Osteoblast (primary cell): ENCODE measurements at places on chromosomes 3 and 15. TPM values are rescaled to one million over a fixed set of nuclear protein-coding genes. Genes with fewer than 3 reads are reported as not detected.

Gene PRR23B
- not detected in 2 replicates for total RNA-seq

DNA sequence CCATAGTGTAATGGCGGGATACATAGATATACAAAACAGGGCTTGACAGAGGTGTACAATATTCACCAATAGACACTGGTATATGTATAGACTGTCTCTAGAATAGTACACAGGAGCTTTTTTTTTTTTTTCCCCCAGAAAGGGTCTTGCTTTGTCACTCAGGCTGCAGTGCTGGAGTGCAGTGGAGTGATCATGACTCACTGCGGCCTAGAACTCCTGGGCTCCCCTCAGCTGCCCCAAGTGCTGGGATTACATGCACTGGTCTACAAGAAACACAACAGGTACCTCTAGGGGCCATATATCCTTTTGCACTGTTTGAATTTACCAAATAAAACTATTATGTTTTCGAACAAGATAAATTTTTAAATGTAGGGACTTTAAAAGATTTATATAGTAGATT, 12.3 kb downstream of the RHOA start:
- DNase-seq, result no peak

DNA sequence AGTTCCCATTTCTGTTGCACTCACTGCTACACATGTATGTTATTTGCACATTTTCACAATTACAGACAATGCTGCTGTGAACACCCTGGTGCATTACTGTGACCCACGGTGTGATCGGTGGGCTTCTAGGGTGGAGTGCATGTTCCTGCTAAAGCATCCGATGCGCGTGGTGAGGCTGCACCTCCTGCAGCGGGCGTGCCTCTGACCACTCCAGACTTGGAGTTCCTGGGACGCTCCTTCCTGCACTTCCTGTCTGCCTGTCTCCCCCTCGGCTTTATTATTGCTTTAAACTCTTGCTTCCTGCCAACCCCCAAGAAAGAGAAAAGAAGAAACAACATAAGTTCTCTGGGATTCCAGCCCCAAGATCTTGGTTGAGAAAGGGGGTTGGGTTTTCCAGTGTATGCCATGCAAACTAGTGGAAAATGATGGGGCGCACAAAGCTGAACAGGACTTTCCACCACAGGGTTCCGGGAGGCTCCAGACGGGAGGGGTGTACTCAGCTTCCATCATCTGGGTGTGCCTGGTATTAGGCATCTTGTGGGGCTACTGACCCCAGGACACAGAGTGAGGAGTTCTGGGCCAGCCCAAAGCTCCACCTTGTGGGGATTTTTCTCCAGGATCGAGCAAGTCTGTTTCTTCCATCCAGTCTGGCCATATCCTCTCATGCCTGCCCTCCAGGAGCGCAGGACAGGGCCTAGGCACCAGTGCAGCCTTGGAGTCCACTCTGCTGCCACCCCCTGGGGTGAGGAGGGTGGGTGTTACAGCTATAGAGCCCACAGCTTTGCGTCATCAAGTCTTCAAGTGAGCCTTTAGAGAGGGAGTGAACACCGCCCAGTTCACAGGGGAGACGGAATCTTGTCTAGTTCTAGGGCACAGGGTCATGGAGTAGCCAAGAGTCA, 11.2 kb downstream of the RPL32 start:
- DNase-seq, result no peak

DNA sequence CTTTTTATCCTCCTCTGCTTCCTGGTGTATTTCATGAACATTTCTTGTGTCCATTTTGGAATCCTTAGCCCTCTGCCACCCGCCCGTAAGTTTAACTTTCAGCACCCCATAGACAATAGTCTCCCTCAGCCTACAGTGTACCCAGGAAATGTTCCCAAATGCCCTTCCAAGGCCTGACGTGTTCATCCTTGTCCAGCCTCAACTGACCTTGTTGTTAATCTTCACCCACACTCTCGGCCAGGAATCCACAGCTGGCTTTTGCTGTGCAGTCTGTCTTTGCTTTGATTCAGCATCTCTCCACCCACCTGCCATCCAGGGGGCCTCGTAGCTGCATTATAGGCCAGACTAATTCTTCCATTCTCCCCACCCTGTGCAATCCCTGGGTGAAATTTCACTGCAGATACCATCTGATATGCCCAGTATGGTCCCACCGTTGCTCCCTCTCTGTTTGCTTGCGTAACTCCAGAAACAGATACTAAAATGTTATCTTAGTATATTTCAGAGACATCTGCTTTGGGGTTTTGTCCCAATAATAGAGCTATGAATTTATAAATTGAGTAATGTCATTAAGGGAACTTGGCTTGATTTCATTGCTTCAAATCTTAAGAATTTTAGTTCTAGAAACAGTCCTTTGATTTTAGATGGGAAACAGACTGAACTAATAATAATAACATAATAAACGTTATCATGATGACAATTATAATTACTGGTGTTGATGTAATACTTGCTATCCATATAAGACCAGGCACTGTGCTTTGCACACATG, 16.6 kb downstream of the GUCA1C start:
- no peak for DNase-seq

DNA sequence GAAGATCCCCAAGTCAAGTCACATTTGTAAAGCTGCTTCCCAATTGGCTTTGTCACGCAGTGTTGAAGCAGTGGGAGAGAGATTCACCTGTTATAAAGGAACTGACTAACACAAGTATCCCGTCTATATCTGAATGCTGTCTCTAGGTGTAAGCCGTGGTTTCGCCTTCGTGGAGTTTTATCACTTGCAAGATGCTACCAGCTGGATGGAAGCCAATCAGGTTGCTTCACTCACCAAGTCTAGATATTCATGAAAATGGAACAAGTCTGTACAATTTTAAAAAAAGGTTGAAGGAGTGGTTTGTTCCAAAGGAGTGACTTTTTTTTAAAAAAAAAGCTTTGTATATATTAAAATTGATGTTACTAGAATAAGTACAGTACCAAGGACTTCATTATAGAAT, 11.7 kb downstream of the RBM5 start:
- DNase-seq, result no peak

DNA sequence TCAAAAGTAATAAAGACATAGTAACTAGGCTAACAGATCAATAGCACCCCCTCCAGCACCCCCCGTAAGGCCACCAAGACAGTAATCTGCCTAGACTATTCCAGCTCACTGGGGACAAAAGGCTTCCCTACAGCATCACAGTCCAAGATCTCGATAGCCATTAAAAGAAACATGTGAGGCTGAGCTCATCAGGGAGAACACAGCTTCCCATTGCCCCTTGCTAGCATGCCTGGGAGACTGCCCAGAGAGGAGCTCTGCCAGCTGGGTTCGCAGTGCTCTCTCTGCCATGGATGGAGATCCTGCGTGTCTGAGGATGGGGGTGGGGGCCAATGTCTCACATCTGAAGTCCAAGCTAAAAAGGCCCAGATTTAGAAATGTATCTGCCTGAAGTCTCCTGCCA, 17.8 kb downstream of the LRIG1 start:
- peak; percentile 92 for DNase-seq

DNA sequence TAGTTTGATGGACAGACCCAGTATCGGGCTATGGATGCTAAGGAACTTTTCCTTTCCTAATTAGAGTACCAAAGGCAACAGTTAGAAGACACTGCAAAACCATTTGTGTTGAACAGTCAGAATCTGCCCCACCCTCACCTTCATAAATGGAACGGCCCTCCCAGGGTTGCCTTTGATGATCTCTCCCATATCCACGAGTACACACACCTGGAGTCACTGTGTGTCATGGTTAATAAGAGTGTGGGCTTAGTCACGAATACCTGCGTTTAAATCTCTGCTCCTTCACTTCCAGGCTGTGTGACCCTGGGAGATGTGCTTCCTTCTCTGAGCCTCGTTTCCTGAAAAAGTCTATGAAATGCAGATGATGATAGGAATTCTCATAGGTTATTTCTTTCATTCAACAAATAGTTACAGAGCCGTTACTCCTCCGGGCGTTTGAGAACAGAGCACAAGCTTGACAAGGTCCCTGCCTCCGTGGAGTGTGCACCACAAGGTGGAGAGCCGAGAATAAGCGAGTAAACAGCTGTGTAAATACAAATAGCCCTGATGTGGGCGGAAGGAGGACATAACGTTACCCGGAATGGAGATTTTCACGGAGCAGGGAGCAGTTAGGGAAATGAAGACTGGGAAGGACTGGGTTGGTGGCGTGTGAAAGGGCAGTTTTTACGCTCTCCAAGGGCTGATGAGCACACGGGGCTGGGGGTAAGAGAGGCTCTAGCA, 6.7 kb downstream of the SLC51A start:
- no peak for DNase-seq

GRCh38 chr3:58962816-58963215, 87.0 kb downstream of the CFAP20DC start:
- DNase-seq, result no peak

DNA sequence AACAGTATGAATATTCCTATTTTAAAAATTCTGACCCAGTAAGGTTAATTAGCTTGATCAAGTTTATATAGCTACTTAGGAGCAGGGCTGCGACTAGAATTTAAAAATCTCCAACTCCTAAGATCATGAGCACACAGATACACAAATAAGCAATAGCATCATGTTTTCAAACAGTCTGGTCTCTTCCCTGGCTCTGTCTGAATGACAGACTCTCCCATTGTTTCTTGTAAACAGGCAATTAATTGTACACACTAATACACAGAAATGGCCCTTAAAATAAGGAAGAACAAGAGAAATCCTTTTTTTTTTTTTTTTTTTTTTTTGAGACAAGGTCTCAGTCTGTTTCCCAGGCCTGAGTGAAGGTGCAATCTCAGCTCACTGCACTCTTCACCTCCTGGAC, 1064.4 kb upstream of the CFAP20DC start:
- DNase-seq, result no peak
